ENCODE measurements at places on chromosomes 11 and 22.

DNA sequence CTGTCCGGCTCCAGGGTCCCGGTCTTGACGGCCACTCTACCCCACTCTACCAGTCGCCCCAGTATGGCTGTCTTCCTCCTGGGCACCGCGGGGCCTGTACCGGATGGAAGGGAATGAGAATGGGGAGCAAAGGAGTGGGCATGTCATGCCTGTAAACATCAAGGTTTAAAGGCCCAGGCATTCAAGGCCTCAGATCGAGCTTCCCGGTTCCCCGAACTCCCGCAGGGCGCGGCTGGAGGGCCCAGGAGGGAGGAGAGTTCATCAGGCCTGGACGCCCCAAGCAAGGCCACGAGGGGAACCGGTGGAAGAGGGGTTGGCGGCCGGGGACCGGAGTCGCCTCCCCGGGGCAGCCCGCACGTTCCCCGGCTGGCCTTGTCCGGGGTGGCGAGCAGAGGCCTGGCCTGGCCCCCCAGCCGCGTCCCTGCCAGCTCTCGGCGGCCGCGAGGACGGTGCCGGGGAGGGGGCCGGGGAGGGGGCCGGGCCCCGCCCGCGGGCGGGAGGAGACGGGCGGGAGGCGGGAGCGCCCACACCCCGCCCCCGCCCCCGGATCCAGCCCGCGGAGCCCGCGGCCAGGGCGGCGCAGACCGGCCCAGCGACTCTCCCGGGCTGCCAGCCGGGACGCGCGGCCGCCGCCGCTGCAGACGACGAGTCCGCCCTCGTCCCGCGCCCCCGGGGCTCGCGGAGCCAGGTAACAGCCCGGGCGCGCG lies at the start of gene CDC42EP1:
TSS of gene CDC42EP1 (plus strand) at position 580 of the 707 bp plus-strand sequence. CDS start 5,870 bp downstream, outside the sequence.
- no peak for DNase-seq

DNA sequence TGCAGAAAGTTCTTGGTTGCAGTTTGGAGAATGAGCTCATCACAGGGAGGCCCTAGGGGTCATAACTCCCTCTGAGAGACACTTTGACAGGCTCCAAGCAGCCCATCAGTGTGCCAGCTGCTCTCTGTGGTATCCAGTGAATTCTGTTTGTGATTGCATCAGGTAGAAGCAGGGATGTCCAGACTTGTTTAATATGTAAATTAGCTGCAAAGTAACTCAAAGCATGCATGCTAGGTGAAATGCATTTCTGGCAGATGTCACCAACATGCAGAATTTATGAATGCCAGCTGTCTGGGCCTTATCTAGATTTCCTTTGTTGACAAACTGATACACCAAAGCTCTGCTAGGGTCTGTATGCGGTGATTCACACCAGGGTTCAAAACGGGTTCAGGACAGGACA lies 123.6 kb upstream of the MTNR1B start:
- DNase-seq = no peak

DNA sequence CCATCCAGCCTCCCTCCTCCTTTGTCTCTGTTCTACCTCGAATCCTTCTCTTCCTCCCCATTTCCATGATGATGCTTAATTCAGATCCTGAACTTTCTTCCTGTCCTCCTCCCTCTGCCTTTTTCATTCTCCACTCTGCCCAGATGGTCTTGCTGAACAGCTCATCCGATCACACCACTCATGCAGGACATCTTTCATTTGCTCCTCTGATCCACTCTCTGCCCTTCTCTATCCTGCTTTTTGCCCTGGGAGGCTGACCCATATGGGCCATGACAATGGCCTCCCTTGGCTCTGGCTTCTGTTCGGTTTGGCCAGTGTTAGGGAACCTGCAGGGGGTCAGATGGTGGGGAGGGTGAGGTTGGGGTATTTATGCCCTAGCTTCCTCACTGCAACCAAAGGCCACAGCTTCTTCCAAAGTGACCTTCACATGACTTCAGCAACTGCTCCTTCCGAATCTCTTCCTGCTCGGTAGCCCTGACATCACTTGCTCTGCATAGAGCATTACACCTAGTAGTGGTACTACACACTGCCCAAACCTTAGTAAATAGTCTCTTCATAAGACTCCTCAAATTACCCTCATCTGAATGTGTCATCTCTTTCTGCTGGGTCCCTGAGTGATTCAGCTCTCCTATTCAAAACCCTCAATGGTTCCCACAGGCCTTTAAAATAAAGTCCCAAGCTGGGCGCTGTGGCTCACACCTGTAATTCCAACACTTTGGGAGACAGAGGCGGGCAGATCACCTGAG lies 32.7 kb upstream of the MICAL2 start:
- DNase-seq = no peak

DNA sequence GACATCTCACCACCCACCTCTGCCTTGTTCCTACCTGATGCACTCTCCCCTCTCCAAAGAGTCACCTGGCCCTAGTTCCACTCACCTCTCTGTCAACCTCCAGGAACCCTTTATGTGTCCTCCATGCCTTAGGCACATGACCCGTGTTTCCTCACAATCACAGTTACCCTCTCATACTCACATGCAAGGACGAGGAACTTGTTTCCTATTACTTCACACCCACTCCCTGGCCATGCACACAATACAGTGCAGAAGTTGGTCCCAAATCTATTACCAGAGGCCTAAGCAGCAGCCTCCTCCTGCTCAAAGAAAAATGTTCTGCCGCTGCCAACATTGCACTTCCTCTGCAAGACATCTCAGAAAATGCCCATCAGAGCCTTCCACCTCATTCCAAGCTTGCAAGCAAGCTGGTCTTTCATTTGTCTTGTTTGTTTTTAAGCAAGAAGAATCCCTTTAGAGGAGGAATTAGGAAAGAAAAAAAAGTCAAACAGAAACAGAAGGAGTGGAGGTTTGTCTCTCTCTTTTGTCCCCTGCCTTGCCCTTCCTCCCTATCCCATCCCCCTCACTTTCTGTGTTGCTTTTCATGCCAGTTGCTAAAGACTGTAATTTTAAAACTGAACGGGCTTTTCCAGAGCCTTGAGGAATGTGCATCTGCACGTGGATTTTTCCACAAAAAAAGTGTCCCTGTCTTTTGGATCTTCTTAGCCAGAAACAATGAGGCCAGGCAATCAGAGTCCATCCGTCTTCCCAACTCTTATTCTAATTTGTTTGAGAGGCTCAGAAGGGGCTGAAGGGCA lies 63.4 kb downstream of the KCNJ1 start:
- DNase-seq = no peak

DNA sequence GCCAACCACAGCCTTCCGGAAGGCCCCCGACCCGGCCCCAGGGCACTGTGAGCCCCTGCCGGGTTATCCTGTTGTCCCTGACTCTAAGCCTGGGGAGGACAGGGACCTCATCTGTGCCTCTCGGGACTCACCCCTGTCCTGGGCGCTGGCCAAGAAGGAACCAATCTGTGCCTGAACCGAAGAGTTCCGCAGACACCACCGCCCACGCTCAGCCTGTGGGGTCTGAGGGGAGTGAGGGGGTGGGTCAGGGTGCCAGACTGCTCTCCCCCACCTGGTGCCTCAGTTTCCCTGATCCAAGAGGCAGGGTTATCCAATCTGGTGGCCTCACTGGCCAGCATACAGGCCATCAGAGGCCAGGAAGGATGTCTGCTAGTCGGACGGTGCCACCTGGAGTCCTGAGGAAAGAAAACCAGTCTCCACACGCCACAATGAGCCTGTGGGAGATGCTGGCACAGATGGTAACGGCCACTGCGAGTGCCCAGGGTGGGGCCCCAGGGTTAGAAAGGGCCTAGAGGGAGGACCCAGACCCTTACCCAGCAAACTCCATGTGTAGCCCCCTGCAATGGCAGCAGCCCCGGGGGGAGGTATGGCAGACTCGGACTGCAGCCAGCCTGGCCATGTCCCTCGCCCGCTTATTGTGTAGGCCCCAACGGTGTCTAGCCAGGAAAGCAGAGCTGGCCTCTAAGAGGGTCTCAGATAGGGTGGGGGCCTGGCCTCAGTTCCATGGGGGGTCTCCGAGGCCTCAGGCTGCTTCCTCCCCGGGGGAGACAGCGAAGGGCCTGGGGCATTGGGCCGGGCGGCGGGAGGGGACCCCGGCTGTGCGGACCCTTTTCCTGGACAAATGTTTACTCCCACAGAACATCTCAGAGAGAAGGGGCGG lies 827 bp upstream of the TNNT3 start:
- no peak for DNase-seq

All from stimulated activated CD4-positive, alpha-beta T cell treated with anti-CD3 and anti-CD28 coated beads, Interleukin-15, amount 100 ng/mL, for 48 hours (primary cell).